Endothelial cell of umbilical vein (primary cell): ENCODE measurements at places on chromosomes 6 and 20. TPM values are rescaled to one million over a fixed set of nuclear protein-coding genes. Genes with fewer than 3 reads are reported as not detected.

The GPX5 gene
- total RNA-seq, result not detected in 2 replicates

GRCh38 chr6:153958860-153959259 lies 80.2 kb upstream of the OPRM1 start:
- no peak for DNase-seq

The TMEM74B gene
- 0.67 and 1.1 TPM in 2 replicates for total RNA-seq

GRCh38 chr20:48285656-48286055 lies 500.4 kb upstream of the SULF2 start:
- DNase-seq, result no peak

The TPX2 gene
- total RNA-seq, result 112 and 114 TPM in 2 replicates

The NRSN2 gene
- 36.7 and 36.9 TPM in 2 replicates for total RNA-seq

- no peak for DNase-seq
Observed at GRCh38 chr20:41533537-41534136, 84.5 kb downstream of the CHD6 start.

The PLCB4 gene
- total RNA-seq, result 1.6 and 1.7 TPM in 2 replicates

The MCHR2 gene
- not detected in 2 replicates for total RNA-seq

DNA sequence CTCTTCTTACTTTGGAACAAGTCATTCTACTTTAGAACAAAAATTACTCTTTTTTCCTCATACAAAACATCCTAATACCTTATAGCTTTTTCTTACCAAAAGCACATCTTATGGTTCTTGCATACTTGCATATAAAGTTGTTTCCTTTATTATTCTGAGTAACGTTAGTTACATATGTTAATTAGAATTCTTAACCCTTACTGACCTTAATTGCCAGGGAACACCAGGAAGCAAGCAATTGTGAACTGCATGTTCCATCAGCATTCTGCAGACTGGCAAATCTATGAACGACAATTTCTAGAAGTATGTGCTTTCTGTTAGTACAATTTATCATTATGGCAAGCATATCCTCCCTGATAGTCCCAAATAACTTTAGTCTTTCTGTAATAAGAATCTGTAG lies 831.0 kb downstream of the C6orf118 start:
- no peak for DNase-seq

DNA sequence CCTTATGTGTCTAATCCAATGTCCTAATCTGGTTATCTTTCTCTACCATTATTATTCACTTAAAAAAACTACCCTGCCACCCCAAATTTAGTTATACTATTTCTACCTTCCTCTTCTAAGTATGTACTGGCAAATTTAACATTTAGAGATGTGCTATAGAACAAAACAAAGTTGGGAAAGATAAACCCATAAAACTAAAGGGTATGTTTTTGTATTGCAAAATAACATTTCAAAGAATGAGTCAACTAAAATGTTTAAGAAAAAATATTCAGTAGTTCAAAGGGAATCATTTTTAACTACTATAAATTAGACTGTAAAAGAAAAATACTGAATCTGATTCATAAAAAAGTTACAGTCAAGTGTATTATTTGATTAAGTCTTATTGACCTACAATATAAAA lies 103.0 kb downstream of the LMBRD1 start:
- DNase-seq, result no peak

DNA sequence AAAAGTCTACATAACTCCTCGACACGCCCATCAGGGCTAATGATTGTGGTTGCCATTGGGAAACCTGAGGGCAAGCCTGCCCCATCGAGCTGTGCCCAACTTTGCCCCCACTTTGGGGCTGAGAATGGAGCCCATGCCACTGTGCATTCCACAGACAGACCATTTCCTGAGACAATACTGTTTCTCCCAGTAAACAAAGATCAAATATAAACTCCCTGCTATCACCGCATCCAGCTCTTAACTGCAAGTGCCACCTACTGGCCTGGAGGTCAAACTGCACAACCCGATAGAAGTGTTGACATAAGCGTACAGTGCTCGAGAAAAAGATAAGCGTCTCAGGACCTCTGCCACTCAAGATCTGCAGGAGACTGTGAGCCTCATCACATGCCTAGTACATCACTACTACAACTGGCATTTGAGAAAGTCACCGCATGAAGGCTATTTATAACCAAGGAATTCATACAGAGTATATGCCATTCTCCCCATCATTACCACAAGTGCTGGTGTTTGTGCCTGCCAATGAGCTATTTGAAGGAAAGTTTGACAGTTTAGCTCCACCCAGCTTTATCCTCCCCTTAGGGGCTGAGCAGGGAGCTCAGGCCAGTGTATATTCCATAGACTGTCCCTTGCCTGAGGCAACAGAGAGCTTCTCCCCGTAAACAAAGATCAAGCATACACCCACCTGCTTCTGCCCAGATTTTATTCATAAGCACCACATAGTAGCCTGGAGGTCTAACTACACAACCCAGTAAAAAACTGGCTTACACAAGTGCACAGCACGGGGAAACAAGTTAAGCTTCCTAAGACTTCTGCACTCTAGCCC lies 4.5 kb upstream of the DEFB126 start:
- no peak for DNase-seq

DNA sequence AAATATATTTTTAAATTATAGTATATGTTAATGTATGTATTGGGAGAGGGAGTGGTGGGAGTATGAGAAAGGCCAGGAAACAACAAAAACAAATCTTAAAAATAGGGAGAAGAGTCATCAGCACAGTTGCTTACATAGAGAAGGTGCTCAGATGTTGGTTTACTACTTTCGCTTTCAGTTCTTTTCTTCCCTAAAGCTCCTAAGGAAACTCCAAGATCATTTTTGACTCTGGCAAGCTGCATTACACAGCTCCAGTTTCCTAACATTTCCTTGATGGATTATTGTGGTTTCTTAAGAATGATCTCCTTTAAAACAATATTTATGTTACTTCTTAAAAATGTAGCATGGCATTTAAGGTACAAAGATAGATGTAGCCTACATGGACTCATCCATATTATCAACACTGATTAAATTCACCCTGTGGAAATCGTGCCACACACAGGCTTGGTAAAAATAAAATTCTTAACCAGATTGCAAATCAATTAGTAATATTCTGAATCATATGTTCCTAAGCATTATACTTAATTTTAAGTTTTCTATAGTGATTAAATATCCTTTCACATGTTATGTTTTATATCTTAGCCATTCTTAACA lies 118.0 kb upstream of the MAN1A1 start:
- DNase-seq, result no peak

GRCh38 chr6:54192993-54193392 lies 81.8 kb downstream of the MLIP start:
- peak; percentile 80 for DNase-seq

DNA sequence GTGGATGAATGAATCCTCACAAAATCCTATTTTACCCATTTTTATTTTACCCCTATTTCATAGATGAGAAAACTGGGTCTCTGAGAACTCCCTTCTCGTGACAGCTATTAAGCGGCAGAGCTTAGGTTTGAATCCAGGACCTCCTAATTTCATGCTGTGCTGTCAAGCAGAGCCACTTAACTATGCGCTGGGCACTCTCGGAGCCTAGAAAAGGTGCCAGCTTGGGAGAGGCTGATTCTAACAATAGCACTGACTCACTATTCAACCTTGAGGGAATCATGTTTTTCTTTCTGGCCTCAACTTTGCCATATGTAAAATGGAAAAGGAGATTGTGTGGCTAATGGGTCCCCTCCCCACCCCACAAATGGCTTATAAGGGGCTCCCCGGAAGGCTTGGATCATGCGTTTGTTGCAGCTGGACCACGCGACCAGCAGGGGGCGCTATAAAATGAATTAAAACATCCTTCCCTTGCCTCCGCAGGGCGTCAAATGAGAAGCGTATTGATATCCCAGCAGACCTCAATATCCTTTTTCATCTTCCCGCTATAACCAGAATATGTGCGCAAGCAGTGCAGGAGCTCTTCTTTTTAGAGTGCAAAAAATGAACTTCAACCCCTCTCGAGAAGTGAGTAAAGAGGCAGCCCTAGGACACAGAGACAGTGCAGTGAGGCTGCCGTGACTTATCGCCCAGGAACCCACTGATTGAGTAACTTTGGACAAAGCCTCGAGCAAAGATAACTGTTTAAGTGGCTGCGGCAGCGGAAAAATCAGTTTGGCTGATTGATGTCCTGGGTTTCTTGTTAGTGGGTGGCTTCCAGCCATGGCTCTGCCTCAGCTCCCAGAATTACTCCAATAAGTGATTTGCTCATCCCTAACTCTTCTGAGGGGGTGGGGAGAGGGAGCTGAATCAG lies 12.8 kb upstream of the PDYN start:
- DNase-seq, result peak; percentile 30

GRCh38 chr20:54152227-54153040 lies 21.4 kb downstream of the CYP24A1 start:
- DNase-seq, result no peak

GRCh38 chr6:126625019-126625418 lies 285.1 kb downstream of the CENPW start:
- peak; percentile 44 for DNase-seq

GRCh38 chr20:62705627-62706026 lies 3.0 kb upstream of the NTSR1 start:
- no peak for DNase-seq

GRCh38 chr6:37426058-37426944 lies 6.7 kb upstream of the CMTR1 start:
- DNase-seq, result no peak

GRCh38 chr6:7542065-7542873 lies 798 bp downstream of the DSP start:
- peak; percentile 7 for DNase-seq

- no peak for DNase-seq
Observed at GRCh38 chr6:37305841-37306425, 47.9 kb upstream of the RNF8 start.

The C6orf163 gene
- 2.2 and 2.5 TPM in 2 replicates for total RNA-seq

DNA sequence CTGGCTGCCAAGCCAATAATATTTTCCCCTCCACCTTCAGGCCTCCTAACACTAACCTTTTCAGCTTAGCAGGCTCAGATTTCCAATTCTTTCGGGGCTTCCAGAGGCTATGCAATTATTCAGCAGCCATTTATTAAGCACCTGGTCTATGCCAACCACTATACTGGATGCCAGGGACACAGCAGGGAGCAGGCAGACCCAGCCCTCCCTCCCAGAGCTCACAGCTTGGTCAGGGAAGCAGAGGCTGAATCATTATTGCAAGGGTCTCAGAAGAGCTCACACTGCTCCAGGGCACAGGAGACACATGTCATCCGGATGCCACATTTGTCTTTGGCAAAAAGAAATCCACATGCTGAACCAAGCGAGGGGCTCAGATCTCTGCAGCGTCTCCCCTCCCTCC lies 1.3 kb downstream of the BPIFB1 start:
- DNase-seq, result no peak

- DNase-seq, result no peak
Observed at GRCh38 chr20:7155282-7155681, 387.8 kb downstream of the BMP2 start.

The OLIG3 gene
- not detected in 2 replicates for total RNA-seq

- no peak for DNase-seq
Observed at GRCh38 chr6:168851460-168852375, 401.9 kb downstream of the THBS2 start.

DNA sequence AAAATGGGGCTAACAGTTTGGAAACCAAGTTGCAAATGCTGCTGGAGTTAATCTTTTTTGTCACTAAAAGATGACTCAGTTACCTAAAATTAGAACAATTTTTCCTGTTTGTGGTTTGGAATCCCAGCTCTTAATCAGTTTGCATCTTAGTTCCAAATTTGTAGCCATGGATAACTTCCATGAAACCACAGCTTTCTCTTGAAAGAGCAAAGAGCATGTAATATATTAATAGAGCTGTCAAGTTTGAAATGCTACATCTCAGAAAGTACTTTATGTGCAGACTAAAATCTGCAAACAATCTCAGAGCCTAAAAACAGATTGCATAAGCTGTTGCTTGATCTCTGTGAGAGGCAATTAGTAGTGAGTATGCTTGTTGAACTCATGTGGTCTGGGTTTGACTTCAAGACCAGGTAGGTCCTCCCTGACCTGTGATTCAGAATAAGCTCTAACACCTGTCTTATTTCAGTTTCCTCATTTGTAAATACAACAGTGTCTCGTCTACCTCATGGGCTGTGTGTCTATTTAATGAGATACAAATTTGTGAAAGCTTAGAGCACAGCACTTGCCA lies 23.5 kb downstream of the DHX35 start:
- peak; percentile 38 for DNase-seq

DNA sequence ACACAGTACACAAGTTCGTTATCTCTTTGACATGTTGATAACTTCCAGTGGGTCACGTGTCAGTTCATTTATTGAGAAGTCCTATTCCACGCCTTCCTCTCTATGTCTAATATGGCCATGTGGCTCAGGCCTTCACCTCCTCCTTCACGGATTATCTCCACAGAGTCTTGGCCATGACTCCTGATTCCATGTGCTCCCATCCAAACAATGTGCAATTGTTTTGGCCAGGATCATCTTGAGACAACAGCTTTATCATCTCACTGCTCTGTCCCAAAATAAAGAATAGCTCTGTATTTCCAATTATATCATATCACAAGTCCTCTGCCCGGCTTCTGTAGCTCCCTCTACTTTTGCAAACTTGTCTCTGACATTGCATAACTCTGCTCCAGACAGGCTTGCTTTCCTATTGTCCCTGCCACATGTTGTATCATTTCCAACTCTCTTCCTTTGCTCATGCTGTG lies 11.1 kb upstream of the TXNDC5 start:
- no peak for DNase-seq

DNA sequence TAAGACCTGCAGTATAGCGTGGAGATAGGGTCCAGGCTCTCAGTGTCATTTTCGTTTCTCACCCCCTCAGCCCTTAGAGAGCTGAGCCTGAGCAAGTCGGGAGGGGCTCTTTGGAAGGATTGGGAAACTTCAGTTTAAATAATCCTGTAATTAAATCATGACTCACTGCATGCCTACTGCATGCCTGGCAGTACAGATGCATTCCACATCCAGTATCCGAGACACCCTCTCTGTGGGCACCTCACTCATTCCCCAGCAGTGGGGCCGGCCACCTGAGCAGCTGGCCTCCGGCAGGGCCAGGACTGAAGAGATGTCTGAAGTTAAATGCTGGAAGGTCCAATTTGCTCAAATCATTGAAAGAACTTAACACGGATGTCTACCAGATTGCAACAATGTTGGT lies 316.6 kb downstream of the THBS2 start:
- no peak for DNase-seq

The SRMS gene
- total RNA-seq, result not detected in 2 replicates

GRCh38 chr6:43262000-43262779 lies 18.9 kb downstream of the TTBK1 start:
- DNase-seq, result no peak

DNA sequence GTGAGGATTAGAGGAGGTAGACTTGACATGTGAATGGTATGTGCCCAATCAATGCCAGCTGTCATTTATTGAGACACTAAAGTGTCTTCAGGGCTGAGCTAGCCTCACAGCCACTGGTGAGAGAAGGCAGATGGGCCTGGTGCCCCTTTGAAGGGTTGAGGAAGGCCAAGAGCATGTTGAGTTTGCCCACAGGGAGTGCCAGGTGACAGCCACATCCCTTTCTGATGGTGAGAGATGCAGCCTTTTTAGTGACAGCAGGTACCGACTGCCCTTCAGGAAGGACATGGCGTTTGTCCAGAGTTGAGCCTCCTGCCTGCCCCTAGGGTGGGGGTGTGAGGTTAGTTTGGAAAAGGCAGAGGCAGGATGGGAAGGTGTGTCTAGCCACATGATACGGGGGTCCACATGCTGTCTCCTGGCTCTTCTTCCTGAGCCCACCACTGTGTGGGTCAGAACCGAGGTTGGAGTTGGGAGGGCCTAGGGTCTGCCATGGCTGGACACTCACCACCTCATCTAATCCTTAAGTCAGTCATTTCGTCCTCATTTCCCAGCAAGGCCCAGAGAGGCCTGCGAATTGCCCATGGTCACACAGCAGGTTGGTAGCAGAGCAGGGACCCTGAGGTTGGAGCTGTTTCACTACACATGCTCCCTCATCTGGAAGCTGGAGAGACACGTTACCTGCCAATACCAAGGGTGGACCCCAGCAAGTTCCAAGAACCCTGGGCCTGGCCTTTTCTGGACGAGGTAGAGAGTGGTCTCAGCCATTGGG lies 32.5 kb downstream of the SPDEF start:
- no peak for DNase-seq
